ENCODE measurements at places on chromosomes 4 and X.

DNA sequence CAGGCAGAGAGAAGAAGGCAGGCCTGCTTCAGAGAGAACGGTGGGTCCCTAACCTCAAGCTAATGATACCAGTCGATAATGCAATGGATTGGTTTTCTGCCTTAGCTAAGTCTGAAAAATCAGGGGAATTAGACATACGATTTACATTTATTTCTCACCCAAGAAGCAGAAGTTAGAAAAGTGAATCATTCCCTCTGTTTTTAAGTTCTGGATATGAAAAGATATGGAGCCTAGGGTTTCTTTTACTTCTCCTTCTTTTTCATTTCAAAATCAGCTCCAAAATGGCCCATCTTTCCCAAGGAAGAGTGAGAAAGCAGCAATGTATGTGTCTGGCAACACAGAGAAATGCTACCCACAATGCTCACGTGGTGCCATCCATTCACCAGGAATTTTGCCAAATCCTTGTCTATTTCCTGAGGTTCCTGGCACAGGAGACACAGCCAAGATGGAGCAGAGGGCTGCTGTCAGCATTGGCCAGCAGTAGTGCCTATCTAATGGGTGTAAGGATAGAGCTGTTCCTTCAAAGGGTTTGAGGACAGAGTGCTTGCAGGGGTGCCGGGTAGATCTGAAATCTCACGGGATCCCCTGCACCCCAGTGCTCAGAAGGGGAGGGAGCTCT, 231.5 kb downstream of the MAML3 start:
- no peak overlapping the region for H3K27ac ChIP-seq
- H3K4me1 ChIP-seq = no peaks in the 10 kb centered on the region
- H3K27me3 ChIP-seq = no peaks in the 10 kb centered on the region

DNA sequence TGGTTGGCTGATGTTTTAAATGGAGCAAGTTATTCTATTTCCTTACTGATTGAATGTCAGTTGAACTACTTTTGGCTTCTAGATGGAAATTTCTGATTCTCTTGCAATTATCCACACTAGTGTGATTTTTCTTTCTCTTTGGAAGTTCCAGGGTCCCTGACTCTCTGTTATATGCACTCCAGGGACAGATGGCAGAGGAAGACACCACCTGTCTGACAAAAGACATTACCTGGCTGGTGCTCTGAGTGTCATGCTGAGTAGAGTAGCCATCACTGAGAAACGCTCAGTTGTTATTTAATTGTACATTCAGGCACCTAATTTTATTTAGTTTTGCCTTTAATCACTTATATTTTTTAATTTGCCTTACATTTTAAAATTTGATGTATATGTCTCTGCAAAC, 105.4 kb upstream of the TLL1 start:
- no peaks in the 10 kb centered on the region for H3K4me1 ChIP-seq
- H3K36me3 ChIP-seq = no peaks in the 10 kb centered on the region
- H3K27me3 ChIP-seq = no peaks in the 10 kb centered on the region
- no peak overlapping the region for H3K4me3 ChIP-seq

- peaks cover 25% of the 10 kb centered on the region for H3K4me1 ChIP-seq
- H3K27ac ChIP-seq = no peak overlapping the region
- DNase-seq = no peak
- peaks cover 15% of the 10 kb centered on the region for H3K27me3 ChIP-seq
- H3K4me3 ChIP-seq = peak overlapping the region; percentile 93
Measured at GRCh38 chr4:83335701-83336100, 1.1 kb upstream of the HPSE start.

GRCh38 chr4:69497076-69497475, 1.4 kb upstream of the UGT2B4 start:
- no peaks in the 10 kb centered on the region for H3K4me1 ChIP-seq
- H3K27ac ChIP-seq = no peak overlapping the region
- H3K36me3 ChIP-seq = no peaks in the 10 kb centered on the region
- DNase-seq = no peak
- no peaks in the 10 kb centered on the region for H3K27me3 ChIP-seq

GRCh38 chr4:8305851-8306471, 36.4 kb downstream of the HTRA3 start:
- no peak overlapping the region for H3K27ac ChIP-seq
- no peak for DNase-seq
- H3K27me3 ChIP-seq = peaks cover 29% of the 10 kb centered on the region

DNA sequence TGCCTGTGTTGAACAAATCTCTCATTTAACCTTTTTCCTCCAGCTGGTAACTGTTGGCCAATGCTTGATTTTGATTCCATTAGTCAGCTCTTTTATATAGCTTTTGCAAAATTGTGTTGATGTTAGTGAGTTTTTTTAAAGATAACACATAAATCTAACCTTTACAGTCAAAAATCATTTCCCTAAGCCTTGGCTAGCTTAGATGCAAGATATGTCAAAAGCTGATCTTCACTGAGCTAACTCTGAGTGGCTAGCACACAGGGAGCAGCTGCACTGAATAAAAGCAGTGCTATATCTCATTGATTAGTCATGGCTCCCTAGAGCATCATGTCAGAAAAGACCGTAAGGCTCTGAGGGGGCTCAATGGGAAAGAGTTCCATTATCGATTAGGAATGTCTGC, 78.7 kb downstream of the PPARGC1A start:
- no peak for DNase-seq
- H3K36me3 ChIP-seq = no peaks in the 10 kb centered on the region
- H3K4me3 ChIP-seq = no peak overlapping the region
- no peaks in the 10 kb centered on the region for H3K4me1 ChIP-seq
- H3K27ac ChIP-seq = no peak overlapping the region

DNA sequence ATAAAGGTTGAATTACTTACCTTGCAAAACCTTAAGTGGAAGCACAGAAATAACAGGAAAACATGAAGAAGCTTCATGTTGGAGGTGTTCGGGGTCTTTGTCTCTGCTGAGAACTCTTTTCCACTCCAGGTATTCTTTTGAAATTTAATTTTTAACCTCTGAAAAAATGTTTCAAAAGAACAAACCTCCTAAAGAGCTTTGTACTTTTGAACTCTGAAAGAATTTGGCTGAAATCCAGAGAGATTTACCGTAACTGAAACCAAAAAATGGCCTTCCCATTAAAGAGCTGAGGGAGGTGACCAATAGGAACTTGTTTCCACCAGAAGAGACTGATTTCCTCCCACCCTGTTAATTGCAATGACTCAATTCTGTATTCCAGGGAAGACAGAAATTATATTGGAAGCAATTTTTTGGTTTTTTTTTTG, at the start of gene CFI:
Gene CFI, minus strand, starts transcription at position 105 of the 425 bp plus-strand sequence. Its CDS starts 28 bp downstream, at position 77.
- H3K27me3 ChIP-seq = peaks cover 12% of the 10 kb centered on the region
- no peak within 1 kb of the TSS for H3K27ac ChIP-seq
- no peak for DNase-seq
- peaks cover 1% of the 10 kb centered on the region for H3K36me3 ChIP-seq
- peaks cover 1% of the 10 kb centered on the region for H3K4me1 ChIP-seq

GRCh38 chrX:24838629-24839028, 144.9 kb downstream of the POLA1 start:
- H3K4me3 ChIP-seq = no peak overlapping the region
- peaks cover 7% of the 10 kb centered on the region for H3K36me3 ChIP-seq
- DNase-seq = no peak
- H3K27me3 ChIP-seq = no peaks in the 10 kb centered on the region
- H3K27ac ChIP-seq = no peak overlapping the region
- H3K4me1 ChIP-seq = peaks cover 1% of the 10 kb centered on the region

GRCh38 chr4:45284400-45285085, 558.2 kb upstream of the GNPDA2 start:
- H3K4me3 ChIP-seq = no peak overlapping the region
- no peaks in the 10 kb centered on the region for H3K4me1 ChIP-seq
- no peaks in the 10 kb centered on the region for H3K27me3 ChIP-seq
- H3K27ac ChIP-seq = no peak overlapping the region

DNA sequence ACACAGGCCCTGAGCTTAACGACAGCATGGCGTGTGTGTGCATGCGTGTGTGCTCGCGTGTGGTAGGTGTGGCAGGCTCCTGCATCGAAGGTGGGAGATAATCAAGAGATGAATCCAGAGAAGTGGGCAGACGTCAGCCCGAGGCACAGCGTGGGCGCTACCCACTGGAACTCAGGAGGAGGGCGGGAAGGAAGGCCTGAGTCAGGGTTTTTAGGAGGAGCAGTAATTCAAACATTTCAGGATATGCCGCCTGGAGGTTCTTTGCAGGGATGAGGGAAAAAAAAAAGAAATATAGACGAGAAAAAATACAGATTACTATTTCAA, 66.3 kb upstream of the STX18 start:
- no peak overlapping the region for H3K27ac ChIP-seq
- no peaks in the 10 kb centered on the region for H3K27me3 ChIP-seq
- H3K4me3 ChIP-seq = no peak overlapping the region
- no peak for DNase-seq
- H3K36me3 ChIP-seq = peaks cover 29% of the 10 kb centered on the region

DNA sequence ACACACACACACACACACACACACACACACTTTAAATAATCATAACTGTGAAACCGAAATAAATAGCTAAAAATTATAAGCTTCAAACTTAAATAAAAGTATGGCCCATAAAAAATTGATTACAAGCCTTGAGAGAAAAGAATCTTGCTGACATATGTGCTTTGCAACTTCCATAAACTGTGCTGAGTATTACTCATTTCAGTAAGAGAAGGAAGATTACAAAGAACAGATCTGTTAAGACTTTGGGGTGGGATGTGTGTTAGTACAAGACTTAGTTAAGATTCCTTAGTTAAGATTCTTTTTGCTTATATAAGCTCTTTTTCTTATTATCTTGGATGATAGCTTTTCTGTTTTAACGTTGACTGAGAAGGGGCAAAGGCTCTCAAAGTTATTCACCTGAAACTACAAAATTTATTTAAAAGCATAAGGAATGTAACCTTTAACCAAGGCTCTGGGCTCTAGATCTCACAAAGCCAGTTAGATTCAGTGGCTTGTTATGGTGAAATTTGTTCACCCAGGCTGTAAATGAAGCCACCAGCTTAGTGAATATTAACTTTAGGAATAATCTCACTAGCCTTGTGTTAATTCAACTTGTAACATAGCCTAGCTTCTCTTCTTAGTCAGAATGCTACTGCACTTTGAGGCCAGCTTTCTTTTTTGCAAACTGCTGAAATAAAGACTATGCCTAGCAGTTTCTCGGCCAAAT, 58.2 kb downstream of the ARSJ start:
- no peak overlapping the region for H3K4me3 ChIP-seq
- DNase-seq = no peak
- H3K27me3 ChIP-seq = peaks cover 18% of the 10 kb centered on the region
- no peaks in the 10 kb centered on the region for H3K4me1 ChIP-seq
- H3K36me3 ChIP-seq = no peaks in the 10 kb centered on the region
- no peak overlapping the region for H3K27ac ChIP-seq

DNA sequence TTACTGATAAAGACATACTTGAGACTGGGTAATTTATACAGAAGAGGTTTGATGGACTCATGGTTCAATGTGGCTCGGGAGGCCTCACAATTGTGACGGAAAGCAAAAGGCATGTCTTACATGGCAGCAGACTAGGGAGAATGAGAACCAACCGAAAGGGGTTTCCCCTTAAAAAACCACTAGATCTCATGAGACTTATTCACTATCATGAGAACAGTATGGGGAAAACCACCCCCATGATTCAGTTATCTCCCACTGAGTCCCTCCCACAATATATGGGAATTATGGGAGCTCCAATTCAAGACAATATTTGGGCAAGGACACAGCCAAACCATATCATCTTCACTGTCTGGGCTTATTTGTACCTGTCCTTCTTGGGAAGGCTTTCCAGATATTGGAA, 22.8 kb upstream of the MUC7 start:
- H3K4me1 ChIP-seq = peaks cover 2% of the 10 kb centered on the region
- H3K27me3 ChIP-seq = no peaks in the 10 kb centered on the region
- no peaks in the 10 kb centered on the region for H3K36me3 ChIP-seq
- no peak overlapping the region for H3K27ac ChIP-seq
- DNase-seq = no peak
- H3K4me3 ChIP-seq = no peak overlapping the region

DNA sequence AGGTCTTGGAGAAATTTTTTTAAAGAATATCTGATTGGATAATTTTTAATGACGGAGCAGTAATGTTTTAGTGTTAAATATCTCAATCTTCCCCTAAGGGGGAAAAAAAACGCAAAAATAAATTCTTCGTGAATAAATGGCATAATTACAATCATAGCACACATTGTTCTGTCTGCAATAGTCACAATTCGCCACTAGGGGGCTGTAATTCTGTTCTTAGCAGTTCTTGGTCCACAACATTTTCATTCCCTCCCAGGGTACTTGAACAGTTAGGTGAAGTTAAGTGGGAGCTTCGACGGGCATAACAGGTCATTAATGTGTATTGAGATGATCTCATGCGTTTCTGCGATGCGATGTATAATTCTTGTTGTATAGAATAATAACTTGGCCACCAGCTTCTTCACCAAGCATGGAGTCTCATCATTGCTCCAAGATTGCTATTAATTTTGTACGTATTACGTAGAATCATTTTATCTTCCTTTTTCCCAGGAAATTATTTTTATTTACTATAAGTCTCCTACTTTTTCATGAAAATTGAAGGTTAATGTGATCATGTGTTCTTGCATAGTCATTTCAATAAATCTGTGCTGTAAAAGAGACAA, 27.2 kb downstream of the HTR2C start:
- no peak for DNase-seq
- no peaks in the 10 kb centered on the region for H3K27me3 ChIP-seq
- H3K4me1 ChIP-seq = no peaks in the 10 kb centered on the region
- no peak overlapping the region for H3K27ac ChIP-seq
- no peaks in the 10 kb centered on the region for H3K36me3 ChIP-seq

DNA sequence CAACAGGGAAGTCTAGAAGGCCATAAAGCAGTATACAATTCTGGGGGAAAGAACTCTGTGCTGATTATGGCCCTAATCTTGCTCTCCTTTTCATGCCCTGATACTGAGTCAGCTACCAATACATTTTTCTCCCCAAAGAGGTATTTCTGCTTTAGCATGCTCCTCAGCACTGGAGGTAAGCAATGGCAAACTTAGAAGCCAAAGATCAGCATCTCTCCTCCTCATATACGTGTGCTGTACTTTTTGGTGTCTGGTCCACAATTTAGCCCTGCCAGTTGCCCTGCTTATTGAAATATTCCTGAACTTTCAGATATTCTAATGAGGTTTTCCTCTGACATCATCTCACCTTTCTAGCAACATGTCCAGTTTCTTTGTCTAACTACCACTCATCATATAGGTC, 226.2 kb downstream of the FSTL5 start:
- H3K4me3 ChIP-seq = no peak overlapping the region
- H3K27ac ChIP-seq = no peak overlapping the region
- no peaks in the 10 kb centered on the region for H3K27me3 ChIP-seq
- no peak for DNase-seq
- H3K4me1 ChIP-seq = no peaks in the 10 kb centered on the region

DNA sequence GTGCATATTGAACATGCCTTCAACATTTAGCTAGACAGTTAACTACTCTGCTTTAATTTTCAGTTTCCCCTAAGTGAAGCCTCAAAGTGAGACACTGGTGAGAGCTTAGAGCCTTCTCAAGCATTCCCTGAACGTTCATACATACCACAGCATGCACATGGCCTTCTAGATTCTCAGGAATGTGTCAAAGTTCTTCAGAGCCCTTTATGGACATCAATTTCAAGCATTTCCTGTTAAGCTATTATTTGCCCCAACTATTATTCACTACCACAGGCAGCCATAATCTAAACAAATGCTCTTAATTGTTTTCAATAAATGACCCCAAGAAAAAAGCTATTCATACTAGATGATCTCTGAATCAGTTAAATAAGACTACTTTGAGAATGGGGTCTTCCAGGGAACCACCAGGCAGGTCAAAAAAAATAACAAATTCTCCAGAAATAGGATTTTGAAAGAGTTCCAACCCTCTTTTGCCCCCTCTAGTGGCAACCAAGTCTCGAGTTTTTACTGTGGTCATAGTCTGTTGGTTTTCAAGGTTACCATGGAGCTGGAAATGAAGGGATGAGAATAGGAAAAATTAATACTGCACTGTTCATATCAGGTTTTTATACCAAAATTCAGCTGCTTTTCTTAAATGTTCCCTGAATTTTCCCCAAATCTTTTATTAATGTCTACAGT, 235.4 kb downstream of the RAB28 start:
- H3K4me3 ChIP-seq = no peak overlapping the region
- DNase-seq = no peak
